ENCODE measurements at places on chromosomes 11 and 22.

GRCh38 chr22:24765166-24765565 is 9.4 kb downstream of the PIWIL3 start:
- no peak for DNase-seq

GRCh38 chr11:79973721-79974617 is 533.1 kb upstream of the TENM4 start:
- DNase-seq = no peak

DNA sequence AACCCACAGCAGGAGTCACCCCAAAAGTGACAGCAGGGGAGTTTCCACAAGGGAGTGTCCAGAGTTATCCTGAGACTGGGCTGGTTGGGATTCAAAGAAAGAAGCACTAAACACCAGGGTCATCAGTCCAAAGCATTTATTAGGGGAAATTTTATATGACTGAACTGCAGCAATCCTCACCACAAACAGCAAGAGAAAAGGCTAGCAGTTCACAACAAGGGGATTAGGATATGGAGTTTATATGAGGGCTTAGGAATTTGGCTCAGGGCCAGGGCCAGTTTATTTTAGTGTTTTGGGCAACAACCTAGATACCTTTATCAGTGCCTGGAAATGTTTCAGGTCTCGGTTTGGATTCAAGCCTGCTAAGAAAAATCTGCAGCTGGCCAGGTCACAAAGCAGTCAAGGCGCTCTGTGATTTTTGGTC is 4.6 kb upstream of the TMEM126A start:
- DNase-seq = no peak

GRCh38 chr11:29263971-29264682 is 752.7 kb downstream of the KCNA4 start:
- DNase-seq = no peak

DNA sequence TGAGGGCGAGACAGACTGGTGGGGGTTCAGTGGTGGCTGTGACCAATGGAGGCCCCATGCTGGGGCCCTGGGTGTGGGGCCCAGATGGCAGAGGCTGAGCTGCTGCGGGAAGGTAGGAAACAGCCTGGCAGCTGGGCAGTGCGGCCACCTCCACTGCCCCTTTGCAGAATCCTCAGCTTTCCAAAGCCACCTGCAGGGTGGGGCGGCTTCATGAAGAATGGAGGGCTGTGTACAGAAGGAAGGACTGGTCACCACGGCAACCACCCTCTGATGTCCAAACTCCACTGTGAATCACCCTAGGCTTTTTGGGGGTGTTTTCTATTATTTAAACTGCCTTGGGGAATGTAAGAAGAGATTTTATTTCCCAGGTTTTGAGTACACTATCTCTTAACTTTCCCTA is 166.3 kb upstream of the NAV2 start:
- DNase-seq = no peak

DNA sequence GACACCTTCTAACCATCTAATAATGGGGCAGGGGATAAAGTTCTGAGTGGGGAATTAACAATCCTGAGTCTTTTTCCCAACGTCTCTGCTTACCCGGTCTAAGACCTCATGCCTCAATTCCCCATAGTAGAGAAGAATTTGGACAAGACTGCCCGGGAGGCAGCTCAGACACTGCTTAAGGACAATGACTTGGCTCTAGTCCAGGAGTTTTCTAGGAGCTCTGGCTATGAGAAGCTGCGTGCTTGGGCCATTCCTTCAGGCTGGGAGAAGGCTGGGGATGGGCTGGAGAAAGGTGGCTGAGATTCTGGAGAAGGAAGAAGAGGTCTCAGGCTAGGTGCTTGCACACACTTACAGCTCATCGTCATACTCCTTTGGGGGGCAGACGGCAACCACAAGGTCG is 19.8 kb upstream of the ABCC8 start:
- no peak for DNase-seq

GRCh38 chr11:15073361-15074205 is at the start of gene CALCB:
Gene CALCB, plus strand, starts transcription at chr11:15073593. Its CDS starts 1,126 bp downstream, at chr11:15074719.
- DNase-seq = no peak

- no peak for DNase-seq
Measured at GRCh38 chr11:61049859-61050258, 52.4 kb upstream of the CD5 start.

- DNase-seq = no peak
Measured at GRCh38 chr11:8577791-8578581, 16.0 kb downstream of the STK33 start.

DNA sequence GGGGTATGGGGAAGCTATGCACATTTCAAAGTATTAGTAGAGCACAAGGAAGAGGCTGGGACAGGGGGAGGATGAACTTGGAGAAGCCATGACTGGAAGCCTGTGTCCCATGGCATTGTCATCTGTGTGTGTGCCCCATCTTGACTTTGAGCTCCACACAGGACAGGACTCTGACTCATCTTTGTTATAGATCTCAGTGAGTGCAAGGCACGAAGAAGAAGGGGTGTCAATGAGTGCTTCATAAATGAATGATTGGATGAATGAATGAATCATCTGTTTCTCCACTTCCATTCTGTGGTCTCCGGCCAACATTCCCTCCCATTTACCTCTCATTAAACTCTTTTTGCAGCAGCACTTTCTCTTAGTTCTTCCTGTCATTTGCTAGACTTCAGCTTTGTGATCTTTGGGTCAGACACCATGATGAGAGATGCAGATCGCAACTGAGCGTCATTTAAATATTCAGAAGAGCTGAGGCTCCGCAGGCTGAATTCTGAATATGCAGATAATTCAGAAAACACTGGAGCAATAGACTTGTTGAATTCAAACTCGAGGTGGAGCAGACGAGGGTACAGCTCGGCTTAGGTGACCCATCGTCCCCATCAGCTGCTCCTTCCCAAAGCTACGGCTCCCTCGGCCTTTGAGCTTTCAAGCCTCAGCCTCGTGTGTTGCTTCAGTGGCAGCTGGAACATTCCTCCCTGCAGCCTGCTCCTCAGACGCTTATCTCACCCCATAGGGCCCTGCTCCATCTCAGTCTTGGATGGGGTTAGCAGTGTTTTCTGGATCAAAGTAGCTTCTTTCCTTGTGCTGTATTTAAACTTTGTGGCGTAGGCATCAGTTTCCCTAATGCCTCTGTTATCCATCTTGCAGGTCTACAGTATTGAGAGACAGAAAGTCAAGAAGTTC is 30.8 kb downstream of the APOL3 start:
- DNase-seq = no peak

DNA sequence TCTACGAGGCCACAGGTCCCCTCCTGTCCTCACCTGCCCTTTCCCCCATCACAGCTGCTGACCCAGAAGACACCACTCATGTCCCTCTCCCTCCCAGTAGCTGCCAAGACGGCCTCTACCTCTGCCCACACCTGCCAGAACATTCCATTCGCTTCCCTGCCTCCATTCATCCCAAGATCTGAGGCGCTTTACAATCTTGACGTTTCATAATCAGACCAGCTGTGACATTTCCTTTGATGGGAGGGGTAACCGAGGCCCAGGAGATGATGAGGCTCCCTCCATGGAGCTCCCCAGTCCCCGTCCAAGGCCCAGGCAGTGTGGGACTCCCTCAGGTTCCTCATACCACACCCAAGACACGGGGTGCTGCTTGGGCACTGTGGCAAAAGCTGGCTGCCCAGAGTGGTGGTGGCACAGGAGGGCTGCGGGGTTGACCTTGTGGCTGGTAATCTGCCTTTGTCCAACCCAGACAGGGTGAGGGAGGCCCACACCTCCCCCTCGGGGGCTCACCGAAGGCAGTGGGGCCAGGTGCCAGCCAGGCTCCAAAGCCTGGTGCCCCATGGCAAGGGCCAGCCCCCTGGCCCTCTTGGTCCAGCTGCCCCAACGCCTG is 17.3 kb downstream of the PHLDA2 start:
- DNase-seq = no peak

- DNase-seq = no peak
Measured at GRCh38 chr11:34049028-34049427, 2.5 kb upstream of the CAPRIN1 start.

DNA sequence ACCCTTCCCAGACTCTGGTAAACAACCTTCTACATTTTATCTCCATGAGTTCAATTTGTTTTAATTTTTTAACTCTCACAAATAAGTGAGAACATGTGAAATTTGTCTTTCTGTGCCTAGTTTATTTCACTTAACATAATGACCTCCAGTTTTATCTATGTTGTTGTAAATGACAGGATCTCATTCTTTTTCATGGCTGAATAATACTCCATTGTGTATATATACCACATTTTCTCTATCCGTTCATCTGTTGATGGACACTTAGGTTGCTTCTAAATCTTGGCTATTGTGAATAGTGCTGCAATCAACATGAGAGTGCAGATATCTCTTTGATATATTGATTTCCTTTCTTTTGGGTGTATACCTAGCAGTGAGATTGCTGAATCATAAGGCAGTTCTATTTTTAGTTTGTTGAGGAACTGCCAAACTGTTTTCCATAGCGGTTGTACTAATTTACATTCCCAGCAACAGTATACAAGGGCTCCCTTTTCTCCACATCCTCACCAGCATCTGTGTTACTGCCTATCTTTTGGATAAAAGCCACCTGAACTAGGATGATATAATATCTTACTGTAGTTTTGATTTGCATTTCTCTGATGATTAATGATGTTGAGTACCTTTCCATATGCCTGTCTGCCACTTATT is 93.9 kb downstream of the ATG16L2 start:
- no peak for DNase-seq

DNA sequence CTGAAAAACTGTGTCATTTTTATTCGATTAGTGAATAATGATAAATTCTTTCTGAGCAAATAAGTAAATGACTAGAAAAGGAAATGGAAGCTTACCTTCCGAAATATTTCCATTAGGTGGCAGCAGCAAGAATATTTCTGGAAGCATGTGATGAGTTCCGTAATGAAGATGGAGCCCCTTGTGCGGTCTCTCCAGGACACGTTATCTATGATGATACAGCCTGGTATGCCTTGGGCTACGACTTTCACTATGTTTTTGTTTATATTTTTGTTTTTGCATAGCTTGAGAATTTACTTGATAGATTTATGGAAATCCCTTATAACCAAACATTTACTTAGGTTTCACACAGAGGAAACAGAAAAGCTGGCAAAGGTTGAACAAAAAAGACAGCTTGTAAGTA is 25.7 kb downstream of the CASP5 start:
- no peak for DNase-seq

DNA sequence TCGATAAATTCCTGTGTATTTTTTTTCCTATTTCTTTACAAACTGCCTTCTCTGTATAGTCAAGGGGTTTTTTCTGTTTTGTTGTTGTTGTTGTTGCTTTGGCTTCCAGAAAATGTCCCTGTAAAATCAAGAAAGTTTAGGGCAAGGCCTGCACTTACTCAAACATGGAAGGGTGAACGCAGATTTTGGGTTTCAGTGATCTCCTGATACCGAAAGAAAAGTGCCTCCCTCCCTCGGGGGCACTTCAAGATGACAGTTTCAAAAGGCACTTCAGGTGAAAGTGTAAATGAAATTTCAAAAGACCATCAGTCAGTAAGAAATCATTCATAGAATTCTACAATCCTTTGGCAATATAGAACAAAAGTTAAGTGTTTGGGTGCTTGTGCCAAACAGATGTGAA is 43.4 kb upstream of the TMPRSS4 start:
- DNase-seq = no peak

DNA sequence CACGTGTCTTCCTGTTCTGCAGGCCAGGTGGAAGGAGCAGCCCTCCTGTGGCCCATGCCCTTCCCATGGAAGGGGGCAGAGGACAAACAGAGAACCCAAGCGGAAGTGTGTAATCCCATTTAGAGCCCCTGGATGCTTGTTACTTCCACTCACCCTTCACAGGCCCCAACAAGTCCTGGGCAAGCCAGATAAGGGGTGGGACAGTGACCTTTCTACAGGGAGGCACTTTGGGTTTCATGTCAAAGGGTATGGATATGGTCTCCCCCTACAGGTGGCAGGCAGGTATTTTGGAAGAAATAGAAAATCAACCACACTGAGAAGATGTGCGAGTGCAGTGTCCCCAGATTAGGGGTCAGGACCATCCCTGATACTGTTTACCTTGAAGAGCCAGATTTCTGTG is 11.4 kb downstream of the MPEG1 start:
- no peak for DNase-seq

GRCh38 chr11:128524172-128524571 is 63.2 kb downstream of the ETS1 start:
- DNase-seq = no peak

DNA sequence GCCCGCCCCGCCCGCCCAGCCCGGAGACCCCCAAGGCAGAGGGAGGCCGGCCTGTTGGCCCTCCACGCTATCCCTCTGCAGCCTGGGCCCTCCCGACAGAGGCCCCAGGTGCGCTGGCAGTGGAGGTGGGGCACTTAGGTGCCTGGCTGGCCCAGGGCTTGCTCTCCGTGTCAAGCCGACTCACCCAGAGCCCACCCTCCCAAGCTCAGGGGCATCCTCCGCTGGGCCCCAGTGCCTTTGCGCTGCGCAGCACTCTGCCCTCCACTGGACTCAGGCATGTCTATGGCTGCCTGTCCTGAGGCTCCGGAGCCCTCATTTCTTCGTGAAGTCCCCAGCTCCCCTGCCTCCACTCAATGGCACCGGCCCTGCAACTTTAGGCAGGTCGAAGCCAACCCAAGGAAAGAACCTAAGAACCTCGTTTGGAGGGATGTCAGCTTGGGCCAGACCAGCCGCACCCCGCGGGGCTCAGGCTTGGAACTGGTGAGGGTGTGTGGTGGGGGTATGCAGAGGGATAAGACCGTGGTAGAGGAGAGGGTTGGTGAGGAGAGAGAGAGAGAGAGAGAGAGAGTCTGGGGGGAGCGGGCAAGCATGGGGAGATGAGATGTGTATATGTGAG is 6.1 kb downstream of the SMIM45 start:
- DNase-seq = no peak

- no peak for DNase-seq
Measured at GRCh38 chr11:47469361-47470179, 20.6 kb upstream of the RAPSN start.

GRCh38 chr11:13786688-13787087 is 118.2 kb downstream of the FAR1 start:
- no peak for DNase-seq

- no peak for DNase-seq
Measured at GRCh38 chr11:36672815-36673450, 74.9 kb upstream of the RAG2 start.

- no peak for DNase-seq
Measured at GRCh38 chr11:1829039-1829820, 5.6 kb upstream of the SYT8 start.

GRCh38 chr11:42114927-42115326 is 655.5 kb upstream of the LRRC4C start:
- no peak for DNase-seq

GRCh38 chr11:7787239-7787638 is 9.5 kb downstream of the OR5P2 start:
- DNase-seq = no peak

DNA sequence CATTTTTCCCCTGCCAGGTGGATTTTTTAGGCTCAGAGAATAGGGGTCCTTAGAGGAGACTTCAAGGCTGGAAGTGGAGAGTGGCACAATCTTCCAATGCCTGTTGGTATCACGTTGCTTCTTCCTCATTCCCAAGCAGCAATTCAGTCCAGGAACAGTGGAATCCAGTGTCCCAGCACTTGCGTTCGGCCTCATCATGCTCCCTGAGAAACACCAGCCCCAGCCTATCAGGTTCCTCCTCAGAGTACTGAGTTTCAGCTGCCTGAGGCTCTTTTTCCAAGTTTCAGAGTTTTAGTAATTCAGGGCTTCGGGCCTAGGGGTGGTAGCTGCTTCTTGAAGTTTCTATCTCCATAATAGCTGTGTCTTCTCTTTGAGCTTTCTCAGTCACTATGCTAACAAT is 31.9 kb upstream of the NRGN start:
- no peak for DNase-seq

- DNase-seq = no peak
Measured at GRCh38 chr11:44507491-44507890, 58.0 kb upstream of the CD82 start.
